ENCODE measurements at places on chromosomes 13 and 19.

- DNase-seq: no peak
Observed at GRCh38 chr13:81781471-81781870, 1440.5 kb upstream of the SPRY2 start.

DNA sequence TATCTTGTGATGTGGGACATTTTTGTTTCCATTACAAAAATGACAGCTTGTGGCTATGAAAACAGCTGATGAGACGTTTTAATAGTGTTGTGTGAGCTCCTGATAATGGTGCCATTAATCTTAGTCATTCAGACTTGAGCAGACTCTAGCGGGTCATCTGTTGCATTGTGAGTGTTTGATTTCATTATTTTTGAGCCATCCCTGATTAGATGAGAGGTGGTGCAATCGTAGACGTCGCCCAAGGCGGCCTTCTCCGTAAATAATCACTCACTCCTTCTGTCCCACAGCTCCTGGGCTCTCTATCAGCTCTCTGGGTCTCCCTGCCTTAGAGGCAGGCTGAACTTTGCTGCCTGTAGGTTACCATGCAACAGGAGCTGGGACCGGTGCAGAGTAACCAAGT, 528.0 kb upstream of the SGCG start:
- no peak for DNase-seq

DNA sequence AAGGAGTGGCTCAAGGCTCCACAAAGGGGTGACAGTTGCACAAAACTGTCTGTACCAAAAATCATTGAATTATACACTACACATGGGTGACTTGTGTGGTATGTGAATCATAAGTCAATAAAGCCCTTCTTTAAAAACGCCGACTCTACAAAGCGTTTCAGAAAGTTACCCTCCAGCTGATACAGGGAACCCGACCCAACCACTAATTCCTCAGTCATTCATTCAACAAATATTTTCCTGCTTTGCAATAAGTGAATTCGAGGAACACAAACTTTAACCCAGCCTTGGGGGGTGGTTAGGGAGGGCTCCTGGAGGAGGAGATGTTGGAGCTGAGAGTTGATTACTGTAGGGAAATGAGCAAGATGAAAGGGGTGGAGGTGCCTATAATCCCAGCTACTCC, 32.0 kb downstream of the LTBP4 start:
- DNase-seq: no peak

GRCh38 chr19:47096100-47096704, 17.4 kb downstream of the ZC3H4 start:
- no peak for DNase-seq

DNA sequence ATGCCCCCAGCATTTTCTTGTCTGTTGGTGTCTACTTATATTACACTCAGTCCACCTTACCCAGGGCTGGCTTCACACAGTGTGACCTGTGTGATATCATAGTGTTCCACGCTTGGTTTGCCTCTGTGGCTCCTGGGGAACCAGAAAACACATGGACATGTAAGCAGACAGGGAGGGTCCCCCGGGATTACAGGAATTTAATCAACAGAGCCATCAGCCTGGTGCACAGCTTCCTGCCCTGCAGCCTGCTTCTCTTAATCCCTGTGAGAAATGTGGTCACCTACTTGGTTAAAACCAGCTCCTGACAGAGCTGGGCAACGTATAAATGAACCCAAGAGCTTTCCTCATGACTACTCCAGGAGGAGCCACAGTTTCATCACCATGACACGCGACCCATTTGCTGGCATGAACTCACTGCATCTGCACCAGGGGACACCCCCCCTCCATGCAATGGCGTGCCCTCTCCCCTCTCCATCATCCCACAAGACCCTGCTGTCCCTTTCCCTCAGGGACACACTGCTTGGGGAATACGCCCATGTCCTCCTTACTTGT, 152.1 kb downstream of the UQCRFS1 start:
- no peak for DNase-seq

- no peak for DNase-seq
Observed at GRCh38 chr13:94753327-94753726, 41.0 kb upstream of the SOX21 start.

DNA sequence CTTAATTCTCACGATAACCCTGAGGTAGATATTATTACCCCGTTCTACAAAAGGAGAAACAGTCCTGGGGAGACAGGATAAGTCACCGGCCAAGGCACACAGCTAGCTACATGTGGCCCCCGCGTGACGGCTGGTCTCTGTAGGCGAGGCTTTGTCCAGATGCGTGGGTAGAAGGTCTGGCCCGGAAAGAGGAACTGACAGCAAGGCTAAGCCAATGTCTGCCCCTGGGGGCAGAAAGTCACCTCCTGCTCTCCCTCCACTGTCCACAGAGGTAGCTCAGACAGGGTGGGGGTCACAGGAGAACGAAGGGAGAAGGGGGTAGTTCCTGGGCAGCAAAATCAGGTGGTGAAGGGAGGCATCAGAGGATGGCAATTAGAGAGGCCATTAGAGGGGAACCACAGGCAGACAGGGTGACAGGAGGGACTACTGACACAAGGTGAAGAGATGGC, 1.8 kb downstream of the APOC4 start:
- no peak for DNase-seq

GRCh38 chr19:50646074-50646807, 3.0 kb upstream of the C19orf81 start:
- DNase-seq: no peak

DNA sequence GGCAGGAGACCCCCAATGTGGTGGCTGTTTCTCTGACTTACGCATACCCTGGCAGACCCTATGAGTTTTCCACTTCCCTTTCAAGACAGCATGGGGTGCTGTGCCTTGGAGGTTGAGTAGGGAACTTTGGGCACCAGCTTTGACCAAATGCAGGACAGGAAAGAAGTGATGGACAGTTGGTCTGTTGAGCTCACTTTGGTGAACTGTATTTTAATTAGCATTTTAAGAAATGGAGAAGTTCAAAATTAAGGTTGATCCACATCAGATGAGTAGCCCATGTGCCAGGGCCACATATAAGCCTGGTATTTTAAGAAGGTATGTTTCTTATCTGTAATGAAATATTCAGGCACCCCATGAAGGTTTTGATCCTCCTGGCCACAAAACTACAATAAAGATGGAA, 46.1 kb upstream of the RAP2A start:
- no peak for DNase-seq

- no peak for DNase-seq
Observed at GRCh38 chr19:16830679-16831078, 1.5 kb downstream of the SIN3B start.

- no peak for DNase-seq
Observed at GRCh38 chr13:30712536-30713532, 22.5 kb upstream of the ALOX5AP start.

- no peak for DNase-seq
Observed at GRCh38 chr19:34317311-34317927, 47.6 kb upstream of the GPI start.

GRCh38 chr13:68440874-68441273, 1210.7 kb upstream of the PCDH9 start:
- DNase-seq: no peak

- no peak for DNase-seq
Observed at GRCh38 chr13:53038993-53039392, 10.4 kb downstream of the OLFM4 start.

DNA sequence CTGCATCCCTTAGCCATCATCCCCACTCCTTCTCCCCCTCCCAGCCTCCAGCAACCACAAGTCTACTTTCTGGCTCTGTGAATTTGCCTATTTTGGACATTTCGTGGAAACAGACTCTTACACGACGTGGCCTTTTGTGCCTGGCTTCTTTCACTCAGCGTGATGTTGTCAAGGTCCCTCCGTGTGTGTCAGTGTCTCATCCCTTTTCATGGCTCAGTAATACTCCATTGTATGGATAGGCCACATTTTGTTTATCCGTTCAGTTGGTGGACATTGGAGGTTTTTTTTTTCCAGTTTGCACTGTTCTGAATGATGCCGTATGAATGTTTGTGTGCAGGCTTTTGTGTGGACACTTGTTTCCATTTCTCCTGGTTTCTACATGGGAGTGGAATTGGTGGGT, 38.0 kb downstream of the BICRA start:
- DNase-seq: no peak

- DNase-seq: no peak
Observed at GRCh38 chr13:44101347-44102083, 221.8 kb downstream of the LACC1 start.

- peak; percentile 40 for DNase-seq
Observed at GRCh38 chr13:46211116-46211482, 629 bp upstream of the LRRC63 start.

GRCh38 chr13:47747901-47748300, 253.2 kb downstream of the SUCLA2 start:
- no peak for DNase-seq

DNA sequence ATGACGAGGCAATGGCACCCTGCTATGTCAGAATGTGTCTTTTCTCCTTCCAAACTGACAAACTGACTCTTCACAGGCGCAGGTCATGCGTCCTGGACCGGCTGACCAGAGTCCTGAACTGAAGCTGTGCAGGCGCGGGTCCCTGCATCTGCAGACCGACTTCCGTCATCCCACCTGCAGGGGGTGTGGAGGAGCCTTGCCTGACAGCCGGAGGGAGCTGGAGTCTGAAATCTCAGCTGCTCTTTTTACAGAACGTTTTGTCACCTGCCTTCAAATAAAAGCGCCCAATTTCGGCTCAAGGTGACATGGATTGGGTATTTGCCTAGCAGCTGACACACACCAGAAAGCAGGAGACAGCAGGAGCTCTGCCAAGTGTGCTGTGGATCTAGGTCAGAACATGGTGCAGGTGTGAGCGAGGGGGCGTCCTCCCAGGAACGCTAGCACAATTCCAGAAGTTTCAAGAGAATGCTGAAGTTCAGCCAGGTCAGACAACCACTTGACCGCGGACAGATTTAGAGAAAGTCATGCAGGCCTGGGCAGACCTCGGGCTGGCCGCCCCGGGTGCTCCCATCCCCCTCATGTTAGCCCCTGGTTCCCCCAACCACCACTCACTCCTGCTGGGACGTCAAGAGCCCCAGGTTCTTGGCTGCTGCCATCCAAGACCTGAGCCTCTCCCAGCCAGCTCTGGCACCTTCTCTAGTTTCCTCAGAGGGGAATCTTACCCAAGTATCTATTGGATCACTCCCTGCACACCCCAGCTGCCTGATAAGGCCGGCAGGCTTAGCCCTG, 32.8 kb downstream of the ELL start:
- no peak for DNase-seq

GRCh38 chr13:61162636-61163035, 253.0 kb downstream of the PCDH20 start:
- DNase-seq: no peak

DNA sequence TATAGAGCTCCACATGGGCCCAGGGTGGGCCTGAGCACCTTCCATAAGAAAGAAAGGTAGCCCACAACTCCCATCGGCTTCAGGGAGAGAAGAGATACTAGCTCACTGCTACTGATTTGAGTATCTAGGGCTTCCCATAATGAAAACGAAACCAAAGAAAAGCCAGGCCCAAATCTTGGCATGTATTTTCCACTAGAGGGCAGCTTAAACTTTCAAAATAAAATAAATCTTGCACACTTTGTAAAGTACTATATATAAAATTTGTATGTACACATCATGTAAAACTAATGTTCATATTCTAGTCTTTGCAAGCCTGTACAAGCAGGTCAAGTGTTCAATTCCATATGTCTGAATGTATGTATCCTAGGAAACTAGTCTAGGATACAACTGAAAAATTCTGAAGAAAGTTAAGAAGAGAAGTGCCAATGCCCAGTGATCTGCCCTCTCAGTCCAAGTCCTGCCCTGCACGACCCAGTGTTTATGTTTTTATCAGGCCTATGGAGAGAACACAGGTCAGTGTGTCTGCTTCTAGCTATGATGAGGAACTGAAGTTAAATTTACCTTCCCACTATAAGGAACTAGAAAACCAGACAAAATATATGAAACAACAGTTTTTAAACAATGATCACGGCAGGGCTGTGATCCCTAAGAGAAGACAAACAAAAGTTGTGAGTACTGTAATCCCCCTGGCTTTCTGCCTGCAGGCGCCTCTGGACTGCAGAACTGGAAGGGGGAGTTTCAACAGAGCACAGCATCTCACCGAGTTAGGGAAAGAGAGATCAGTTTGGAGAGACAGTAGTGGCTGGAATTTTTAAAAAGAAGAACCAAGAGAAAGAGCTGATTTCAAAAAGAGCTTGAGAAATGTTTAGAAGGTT, 475.7 kb downstream of the UQCRFS1 start:
- DNase-seq: no peak

- DNase-seq: no peak
Observed at GRCh38 chr13:30745906-30746686, 10.8 kb downstream of the ALOX5AP start.
